ENCODE measurements at places on chromosomes 4 and X.

GRCh38 chr4:126018274-126018673 is 703.5 kb downstream of the FAT4 start:
- no peak for DNase-seq

- no peak for DNase-seq
These were observed 257.0 kb downstream of the DCHS2 start for GRCh38 chr4:154234576-154234975.

DNA sequence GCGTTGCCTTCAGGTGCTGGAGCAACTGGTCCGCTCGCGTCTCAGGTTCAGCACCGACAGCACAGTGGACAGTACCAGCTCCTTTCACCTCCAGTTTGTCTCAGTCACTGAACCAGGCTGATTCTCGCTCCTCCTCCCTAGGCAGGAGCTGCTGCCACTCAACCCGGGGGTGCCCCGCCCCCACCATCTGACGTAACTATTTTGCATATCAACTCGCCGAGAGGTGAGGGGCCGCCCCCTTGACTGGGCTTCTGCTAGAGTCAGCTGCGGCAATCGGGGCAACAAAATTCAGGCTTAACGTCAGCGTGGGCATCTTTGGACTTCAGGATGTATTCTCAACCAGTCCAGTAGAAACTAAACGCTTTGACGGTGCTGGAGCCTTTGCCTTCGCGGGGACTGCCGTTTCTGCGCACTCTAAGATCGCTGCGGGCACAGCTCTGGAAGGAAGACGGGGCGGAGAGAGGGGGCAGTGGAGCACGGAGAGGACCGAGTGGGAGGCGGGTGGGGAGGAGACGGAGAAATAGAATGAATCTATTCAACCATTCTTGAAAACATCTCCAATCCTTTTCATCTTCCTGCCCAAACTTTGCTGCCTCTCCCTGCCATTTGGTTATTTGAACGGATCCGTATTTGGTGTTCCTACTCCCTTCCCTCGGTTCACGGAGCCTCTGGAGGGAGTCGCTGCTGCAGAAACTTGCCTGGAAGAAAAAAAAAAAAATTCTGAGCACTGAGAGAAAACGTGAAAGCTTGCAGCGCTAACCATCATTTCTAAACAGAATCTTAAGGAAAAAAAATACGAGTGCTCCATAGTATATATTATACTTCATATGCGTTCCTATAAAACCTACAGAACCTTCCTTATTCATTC is at the start of gene FSTL5:
TSS of gene FSTL5 (minus strand) at position 109 of the 868 bp plus-strand sequence. CDS start 52,604 bp downstream, outside the sequence.
- DNase-seq, result peak; percentile 66

- DNase-seq, result no peak
These were observed 812.9 kb downstream of the FSTL5 start for GRCh38 chr4:161350946-161351345.

GRCh38 chr4:40924096-40924792 is 174.5 kb downstream of the NSUN7 start:
- DNase-seq, result no peak

- no peak for DNase-seq
These were observed 56.7 kb downstream of the PRPS1 start for GRCh38 chrX:107684956-107685385.

- DNase-seq, result no peak
These were observed 83.4 kb upstream of the FAM47B start for GRCh38 chrX:34859191-34859590.

GRCh38 chr4:40196724-40197281 is at the start of gene RHOH:
RHOH (plus strand) TSS chr4:40197031; CDS start chr4:40243387, 46,356 bp downstream.
- no peak for DNase-seq
